CD4-positive, alpha-beta T cell (primary cell): ENCODE measurements at places on chromosomes 2 and 18. TPM values are rescaled to one million over a fixed set of nuclear protein-coding genes. Genes with fewer than 3 reads are reported as not detected.

- no peak overlapping the region for H3K27ac ChIP-seq
- no peak overlapping the region for H3K4me3 ChIP-seq
- H3K4me1 ChIP-seq = no peaks in the 10 kb centered on the region
- H3K27me3 ChIP-seq = no peaks in the 10 kb centered on the region
- no peaks in the 10 kb centered on the region for H3K36me3 ChIP-seq
Observed at GRCh38 chr2:146931109-146931508, 913.7 kb upstream of the ACVR2A start.

DNA sequence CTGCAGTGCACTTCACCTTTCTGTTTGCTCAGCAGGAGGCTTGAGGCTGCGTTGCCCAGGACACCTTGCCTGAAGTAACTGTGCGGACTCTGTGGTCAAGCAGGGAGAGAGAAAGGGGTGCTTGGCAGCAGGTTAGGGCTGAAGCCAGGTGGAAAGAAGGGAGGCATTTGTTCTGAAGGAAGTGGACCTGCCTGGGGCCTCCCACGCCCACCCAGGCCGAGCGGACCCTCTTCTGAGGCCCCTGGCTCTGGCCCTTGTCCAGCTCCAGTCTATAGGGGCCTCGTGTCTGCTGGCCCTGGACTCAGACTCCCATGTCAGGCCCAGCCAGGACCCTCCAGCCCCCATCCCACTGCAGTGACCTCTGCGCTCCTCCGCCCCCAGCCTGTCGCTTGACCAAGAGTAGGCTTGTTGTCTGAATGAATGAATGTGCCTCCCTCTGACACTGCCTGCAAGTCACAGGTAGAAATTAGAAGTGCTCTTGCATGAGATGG is 2.5 kb downstream of the SNED1 start:
- H3K4me1 ChIP-seq = peaks cover 9% of the 10 kb centered on the region
- DNase-seq = no peak
- H3K27me3 ChIP-seq = peaks cover 24% of the 10 kb centered on the region
- H3K4me3 ChIP-seq = no peak overlapping the region
- no peak overlapping the region for H3K27ac ChIP-seq

DNA sequence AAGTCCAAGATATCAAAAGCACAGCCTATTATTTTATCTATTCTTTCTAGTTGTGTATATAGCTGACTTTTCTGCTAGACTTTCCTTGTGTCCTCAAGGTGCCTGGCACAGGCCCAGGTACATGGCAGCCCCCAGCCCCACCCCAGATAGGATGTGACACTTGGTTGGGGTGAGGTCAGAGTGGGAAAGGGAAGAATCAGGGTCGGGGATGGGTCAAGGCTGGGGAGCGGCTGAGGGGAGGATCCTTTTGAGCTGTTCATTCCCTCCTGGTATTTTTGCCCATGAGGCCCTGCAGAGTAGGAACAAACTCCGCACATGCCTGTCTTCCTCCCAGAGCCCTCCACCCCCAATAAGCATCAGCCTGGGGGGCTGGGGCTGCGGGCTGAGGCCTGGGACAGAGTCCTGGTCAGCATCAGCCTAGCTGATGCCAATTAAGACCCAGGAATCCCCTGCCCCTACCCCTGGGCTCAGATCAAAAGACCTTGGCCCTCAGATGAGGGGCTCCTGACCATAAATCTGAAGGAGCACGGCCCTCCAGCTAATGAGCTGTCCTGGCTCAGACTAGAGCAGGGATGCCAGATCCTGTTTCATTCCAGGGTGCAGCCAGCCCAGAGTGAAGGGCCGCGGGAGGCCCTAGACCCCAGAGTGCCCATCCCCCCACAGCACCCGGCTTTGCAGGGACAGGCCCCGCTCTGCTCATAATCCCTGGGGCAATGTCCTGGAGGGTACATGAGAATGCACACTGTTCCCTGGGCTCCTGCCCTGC is 85.3 kb downstream of the SDC1 start:
- no peak overlapping the region for H3K4me3 ChIP-seq
- no peak overlapping the region for H3K27ac ChIP-seq
- no peaks in the 10 kb centered on the region for H3K27me3 ChIP-seq

DNA sequence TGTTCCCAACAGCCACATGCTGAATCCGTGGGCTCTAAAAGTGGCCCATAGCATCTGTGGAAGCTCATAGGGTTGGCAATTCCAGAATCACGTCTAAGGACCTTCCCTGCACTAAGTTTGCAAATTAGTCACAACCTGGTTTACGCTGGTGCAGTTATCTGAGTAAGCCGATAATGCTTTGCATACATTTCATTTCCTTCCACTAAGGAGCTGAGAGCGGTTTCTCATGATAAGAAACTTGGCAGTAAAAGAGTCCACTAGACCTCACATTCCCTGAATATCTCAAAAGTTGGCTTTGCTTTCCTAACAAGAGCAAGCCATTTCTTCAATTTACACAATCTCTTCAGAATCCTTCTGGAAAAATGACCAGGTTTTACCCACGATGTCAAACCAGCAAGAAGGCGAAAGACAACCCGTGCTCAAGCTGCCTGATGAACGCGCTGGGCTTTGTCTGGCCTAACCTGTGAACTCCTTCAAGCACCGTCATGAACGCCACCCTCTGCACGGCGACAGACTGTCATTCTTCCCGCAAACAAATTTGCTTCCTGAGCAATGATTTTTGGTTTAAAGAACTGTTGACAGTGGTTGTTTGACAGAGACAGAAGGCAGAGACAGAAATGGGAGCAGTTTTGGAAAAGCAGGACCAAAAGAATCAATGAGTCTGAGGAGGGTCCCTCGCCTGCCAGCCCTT is 73.0 kb upstream of the COPS8 start:
- H3K36me3 ChIP-seq = no peaks in the 10 kb centered on the region
- H3K4me1 ChIP-seq = no peaks in the 10 kb centered on the region
- H3K27me3 ChIP-seq = no peaks in the 10 kb centered on the region
- DNase-seq = no peak
- H3K4me3 ChIP-seq = no peak overlapping the region

GRCh38 chr18:34650121-34650545 is 60.0 kb upstream of the DTNA start:
- H3K4me3 ChIP-seq = no peak overlapping the region
- DNase-seq = no peak
- no peaks in the 10 kb centered on the region for H3K27me3 ChIP-seq
- H3K36me3 ChIP-seq = no peaks in the 10 kb centered on the region
- H3K27ac ChIP-seq = no peak overlapping the region

DNA sequence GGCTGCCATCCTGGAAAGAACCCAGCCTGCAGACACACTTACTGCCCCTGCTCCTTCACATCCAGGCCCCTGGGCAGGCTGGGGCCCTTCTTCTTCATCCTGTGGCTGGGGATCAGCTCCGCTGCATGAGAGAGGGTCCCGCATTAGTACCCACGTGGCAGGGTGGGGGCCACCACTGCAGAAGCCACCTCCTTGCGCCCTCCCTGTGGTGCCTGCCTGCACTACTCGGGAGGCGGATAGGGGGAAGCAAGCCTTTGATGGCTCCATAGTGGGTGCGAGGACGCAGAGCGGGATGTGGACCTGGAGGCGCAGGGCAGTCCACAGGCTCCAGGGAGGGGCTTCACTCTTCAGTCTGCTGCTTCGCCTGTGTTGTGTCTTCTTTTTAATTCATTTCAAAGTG is 46.7 kb downstream of the GPC1 start:
- no peaks in the 10 kb centered on the region for H3K36me3 ChIP-seq
- H3K4me3 ChIP-seq = no peak overlapping the region
- H3K4me1 ChIP-seq = no peaks in the 10 kb centered on the region
- no peaks in the 10 kb centered on the region for H3K27me3 ChIP-seq
- H3K27ac ChIP-seq = no peak overlapping the region

- no peak for DNase-seq
- H3K27me3 ChIP-seq = no peaks in the 10 kb centered on the region
- H3K4me3 ChIP-seq = no peak overlapping the region
- no peaks in the 10 kb centered on the region for H3K36me3 ChIP-seq
- no peak overlapping the region for H3K27ac ChIP-seq
Observed at GRCh38 chr18:3867236-3867635, 417.3 kb downstream of the TGIF1 start.

DNA sequence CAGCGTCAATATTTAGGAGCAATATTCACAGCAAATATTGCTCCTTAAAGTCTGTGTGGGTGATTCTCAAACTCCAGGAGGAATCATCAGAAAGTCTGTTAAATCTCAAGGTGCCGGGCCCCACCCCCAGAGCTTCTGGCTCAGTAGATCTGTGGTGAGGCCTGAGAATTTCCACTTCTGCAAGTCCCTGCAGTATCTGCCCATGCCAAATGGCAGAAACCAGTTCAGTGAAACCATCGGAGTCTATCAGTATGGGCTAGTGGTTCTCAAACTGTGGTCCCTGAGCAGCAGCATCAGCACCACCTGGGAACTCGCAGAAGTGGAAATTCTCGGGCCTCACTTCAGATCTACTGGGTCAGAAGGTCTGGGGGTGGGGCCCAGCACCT is 202.9 kb downstream of the SLC4A3 start:
- no peaks in the 10 kb centered on the region for H3K4me1 ChIP-seq
- no peaks in the 10 kb centered on the region for H3K36me3 ChIP-seq
- no peaks in the 10 kb centered on the region for H3K27me3 ChIP-seq
- DNase-seq = no peak
- no peak overlapping the region for H3K4me3 ChIP-seq

The FBXO48 gene
- 0.44 TPM for total RNA-seq

The MBP gene
- total RNA-seq = 79.2 TPM

The SPHKAP gene
- total RNA-seq = not detected

The COL4A4 gene
- total RNA-seq = not detected
